D721Med (cell line): ENCODE measurements at places on chromosomes 1 and 21.

DNA sequence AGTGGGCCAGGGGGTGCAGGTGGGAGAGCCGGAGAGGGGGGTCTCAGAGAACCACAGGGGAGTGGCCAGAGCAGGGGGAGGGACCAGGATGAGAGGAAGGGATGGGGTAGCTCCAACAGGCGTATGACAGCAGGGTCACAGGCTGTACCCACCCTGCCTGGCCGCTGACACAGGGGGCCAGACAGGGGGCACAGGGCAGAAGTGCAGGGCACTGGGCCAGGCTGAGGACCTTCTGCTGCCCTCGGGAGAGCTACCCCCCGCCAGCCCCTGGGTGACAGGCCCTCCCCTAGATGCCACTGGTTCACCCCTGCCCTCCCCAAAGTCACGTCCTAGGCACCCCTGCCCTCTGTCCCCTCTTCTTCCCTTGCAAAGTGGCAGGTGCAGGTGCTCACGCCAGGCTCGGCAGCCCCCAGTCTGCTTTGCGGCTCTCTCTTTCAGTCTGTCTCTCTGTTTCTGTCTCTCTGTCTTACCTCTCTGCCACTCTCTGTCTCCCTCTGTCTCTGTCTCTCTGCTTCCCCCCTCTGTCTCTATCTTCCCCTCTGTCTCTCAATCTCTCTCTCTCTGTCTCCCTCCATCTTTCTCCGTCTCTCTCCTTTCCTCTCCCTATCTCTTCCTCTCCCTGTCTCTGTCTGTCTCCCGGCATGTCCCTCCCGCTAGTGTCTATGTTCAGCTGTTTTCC is 48.5 kb downstream of the WNT9A start:
- DNase-seq: no peak

GRCh38 chr1:100523038-100523652 is 14.8 kb upstream of the GPR88 start:
- no peak for DNase-seq

- no peak for DNase-seq
Observed at GRCh38 chr1:206682111-206682510, 2.6 kb upstream of the MAPKAPK2 start.

GRCh38 chr1:175734642-175735041 is 8.8 kb downstream of the TNR start:
- no peak for DNase-seq

- peak; percentile 85 for DNase-seq
Observed at GRCh38 chr1:39635205-39635870, 4.1 kb downstream of the HEYL start.
